HL-60 (cell line): ENCODE measurements at places on chromosomes 2 and 18.

- no peak for DNase-seq
These were observed 52.8 kb upstream of the PMAIP1 start for GRCh38 chr18:59846814-59847490.

GRCh38 chr2:3409627-3410170, 30.2 kb downstream of the TRAPPC12 start:
- no peak for DNase-seq

- DNase-seq: no peak
These were observed 1454.4 kb upstream of the CELF4 start for GRCh38 chr18:39019989-39020388.

- DNase-seq: peak; percentile 94
These were observed 22.2 kb downstream of the KCNG2 start for GRCh38 chr18:79819968-79820351.

DNA sequence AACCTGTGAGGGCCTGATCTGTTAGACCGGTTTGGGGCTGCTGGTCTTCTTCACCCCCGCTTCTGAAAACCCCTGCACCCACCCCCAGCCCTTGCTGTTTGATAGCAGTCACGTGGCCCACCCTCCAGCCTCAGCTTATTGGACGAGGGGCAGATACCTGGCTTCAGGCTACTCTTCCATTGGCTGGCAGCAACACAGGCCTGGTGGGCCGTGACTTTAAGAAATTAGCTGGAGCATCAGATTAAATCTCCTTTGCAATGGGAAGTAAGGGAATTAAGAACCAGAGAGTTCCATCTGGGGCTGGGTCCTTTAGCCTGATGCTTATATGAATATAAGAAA, 107.3 kb downstream of the KLHL29 start:
- DNase-seq: no peak

DNA sequence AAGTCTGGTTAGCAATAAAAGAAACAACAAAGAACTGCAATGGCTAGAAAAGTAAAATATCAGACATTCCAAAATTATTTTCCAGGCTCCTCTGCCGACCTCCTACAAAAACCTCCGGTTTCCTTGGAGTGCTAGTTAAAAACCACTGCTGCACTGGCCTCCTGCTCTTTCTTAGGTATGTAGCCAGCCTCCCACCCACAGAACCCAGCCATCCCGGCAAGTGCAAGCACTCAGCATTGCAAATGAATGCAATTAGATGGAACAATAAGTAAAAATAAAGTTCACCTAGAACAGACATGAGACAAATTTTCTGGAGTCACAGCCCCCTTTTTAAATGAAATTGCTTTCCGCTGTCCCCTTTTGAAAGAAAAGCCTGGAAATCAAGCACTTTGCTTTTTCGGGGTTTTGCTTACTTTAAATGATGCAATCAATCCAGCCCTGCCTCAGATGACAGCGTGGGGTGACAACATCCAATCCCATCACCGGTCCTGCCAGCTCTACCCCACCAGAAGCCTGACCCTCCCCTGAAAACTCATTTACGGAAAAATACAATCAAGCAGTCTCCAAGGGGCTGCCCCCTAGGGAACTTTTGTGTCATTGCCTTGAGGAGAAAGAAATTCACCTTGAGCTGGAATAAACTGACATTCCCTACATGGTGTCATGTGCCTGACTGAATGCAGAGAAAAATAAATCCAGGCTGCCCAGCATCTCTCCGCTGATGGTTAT, 199.8 kb downstream of the EPHA4 start:
- DNase-seq: no peak

GRCh38 chr2:66324356-66324755, 110.6 kb upstream of the MEIS1 start:
- DNase-seq: no peak

DNA sequence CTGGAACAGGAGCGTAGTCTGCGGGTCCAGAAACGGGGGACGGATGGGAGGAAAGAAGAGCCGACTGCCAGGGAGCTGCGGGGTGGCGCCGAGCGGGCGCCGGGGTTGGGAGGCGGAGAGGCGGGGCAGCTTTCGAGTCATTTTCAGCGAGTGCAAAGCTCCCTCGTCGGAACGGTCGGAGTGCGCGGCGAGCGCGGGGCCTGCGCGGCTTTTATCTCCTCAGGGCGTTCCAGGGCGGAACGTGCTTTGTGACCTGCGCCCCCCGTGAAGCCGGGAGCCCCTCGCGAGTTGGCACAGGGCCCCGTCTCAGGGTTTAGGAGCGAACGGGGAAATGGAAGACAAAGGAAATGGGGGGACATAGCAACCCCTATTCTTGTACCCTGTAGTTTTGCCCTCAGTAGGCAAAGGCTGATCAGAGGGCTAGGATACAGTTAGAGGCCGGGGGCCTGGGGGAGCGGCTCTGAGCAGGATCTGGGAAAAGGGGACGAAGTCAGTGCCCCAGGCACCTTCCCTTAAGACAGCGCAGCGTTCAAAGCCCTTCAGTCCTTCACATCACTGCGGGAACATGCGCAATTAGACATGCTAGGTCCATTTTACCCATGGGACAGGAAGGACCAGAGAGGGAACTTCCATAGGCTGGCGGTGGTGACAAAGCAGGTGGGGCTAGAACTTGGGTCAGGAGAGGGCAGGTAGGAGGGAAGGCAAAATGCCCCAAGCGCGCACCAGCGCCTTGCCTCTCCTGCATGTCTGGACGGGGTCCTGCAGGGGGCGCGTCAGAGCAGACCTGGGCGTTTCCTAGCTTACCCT, 60.1 kb upstream of the IL1RL1 start:
- DNase-seq: peak; percentile 41

DNA sequence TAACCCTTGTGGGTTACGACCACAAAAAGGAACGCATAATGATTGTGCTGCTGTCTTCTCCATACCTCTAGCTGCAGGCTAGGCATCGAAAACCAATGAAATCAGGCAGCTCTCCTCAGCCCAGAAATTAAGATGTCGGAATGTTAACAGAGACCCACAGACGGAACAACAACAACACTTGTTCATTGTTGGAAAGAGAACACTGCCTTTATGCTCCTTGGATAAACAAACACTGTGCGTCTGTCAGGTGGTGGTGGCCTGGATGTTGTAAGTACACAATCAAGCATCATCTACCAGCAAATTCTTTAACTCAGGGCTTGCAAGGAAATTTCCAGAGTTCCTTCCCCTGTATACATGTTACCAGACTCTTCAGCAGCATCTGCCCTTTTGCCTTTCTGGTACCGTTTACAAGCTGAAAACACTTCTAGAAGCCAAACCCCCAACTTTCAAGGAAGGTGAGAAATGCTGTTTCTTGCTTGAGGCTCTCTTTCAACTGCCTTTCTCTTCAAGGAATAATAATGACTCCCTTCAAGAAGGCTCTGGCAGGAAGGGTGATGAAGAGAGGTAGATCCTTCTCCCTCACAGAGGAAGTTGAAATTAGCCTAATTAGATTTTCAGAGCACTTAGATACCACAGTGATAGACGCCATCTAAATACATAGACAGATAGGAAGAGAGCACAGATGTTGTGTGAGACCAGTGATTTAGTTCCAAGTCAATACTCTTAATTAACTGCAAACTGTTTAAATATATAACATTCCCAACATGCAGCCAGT, 332.7 kb downstream of the ZNF521 start:
- DNase-seq: no peak

DNA sequence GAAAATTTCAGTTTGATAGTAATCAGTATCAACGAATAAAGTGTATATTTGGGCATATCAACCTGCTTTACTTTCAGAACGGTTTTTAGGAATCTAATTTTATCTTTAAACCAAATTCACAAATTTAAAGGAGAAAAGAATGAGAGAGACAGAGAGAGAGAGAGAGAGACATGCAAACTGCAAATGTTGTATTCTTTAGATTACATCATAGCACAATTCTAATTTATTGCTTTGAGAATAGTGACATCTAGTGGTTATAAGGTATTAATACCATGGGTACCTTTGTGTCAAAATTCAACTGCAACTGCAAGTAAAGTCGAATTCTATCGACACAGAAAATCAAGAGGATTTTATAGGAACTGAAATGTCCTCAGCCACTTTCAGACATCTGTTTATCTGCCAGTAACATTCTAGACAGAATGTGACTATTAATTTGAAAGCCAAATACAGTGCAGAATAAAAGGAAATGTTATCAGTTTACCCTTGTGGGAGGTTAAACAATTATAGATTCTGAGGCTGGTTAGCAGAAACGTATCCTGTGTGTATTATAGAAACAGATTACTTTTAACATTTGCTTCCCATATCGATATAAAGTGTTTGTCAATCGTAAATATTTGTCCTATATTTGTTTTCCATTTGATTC, 529.8 kb upstream of the VRK2 start:
- DNase-seq: no peak

- DNase-seq: no peak
These were observed 63.6 kb upstream of the PGAP1 start for GRCh38 chr2:196990092-196990491.

DNA sequence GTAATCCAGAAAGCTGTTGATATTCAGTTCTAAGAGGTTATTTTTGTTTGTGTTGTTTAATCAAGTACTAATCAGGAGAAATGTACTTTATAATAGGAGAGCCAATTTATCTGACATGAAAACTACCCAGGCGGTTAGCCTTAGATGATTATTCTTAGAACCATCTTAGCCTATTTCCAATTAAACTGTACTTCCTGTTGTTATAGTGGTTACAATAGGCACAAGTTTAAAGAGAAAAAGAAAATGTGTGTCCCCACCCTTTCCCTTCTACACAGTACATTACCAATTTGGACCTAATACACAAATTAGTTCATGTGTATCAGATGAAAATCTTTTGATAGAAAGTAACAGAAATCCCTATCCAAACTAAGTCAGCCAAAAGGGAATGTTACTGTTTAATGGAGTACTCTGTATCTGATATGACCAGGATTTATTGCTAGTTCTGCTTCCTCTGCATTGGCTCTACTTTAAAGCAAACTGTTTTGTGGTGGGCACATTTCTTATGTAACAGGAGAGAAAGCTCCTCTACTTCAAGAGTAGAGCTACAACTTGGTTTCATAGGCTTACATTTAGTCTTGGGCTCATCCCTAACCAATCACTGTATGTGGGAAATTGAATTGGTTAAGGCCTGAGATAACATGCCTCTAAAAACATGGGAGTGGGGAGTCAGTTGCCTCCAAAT, 217.9 kb downstream of the UBE2E3 start:
- DNase-seq: no peak

DNA sequence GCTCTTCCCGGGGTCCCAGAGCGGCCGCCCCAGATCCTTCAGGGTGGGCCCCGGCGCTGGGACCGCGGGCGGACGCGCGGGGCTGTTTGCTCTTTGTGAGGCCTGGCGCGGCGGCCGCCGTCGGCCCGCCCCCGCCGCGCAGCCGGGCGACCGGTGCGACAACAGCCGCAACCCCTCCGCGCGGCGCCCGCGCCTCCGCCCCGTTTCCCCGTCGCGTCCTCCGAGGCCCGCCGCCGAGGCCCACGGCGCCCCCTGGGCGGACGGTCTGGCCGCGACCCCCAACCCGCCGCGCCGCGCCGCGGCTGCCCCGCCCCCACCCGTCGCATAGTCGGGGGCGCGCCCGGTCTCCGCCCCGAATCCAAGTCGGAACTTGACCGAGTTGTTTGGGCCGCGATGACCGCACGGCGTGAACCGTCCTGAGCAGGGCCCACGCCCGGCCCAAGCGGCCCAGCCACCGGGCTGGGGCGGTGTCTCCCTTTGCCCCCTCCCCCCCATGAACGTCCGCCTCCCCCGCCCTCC, 448 bp downstream of the YPEL5 start:
- peak; percentile 9 for DNase-seq

GRCh38 chr2:75790121-75790813, 79.6 kb upstream of the GCFC2 start:
- no peak for DNase-seq

- no peak for DNase-seq
These were observed 536.7 kb upstream of the TNP1 start for GRCh38 chr2:217396586-217396985.

DNA sequence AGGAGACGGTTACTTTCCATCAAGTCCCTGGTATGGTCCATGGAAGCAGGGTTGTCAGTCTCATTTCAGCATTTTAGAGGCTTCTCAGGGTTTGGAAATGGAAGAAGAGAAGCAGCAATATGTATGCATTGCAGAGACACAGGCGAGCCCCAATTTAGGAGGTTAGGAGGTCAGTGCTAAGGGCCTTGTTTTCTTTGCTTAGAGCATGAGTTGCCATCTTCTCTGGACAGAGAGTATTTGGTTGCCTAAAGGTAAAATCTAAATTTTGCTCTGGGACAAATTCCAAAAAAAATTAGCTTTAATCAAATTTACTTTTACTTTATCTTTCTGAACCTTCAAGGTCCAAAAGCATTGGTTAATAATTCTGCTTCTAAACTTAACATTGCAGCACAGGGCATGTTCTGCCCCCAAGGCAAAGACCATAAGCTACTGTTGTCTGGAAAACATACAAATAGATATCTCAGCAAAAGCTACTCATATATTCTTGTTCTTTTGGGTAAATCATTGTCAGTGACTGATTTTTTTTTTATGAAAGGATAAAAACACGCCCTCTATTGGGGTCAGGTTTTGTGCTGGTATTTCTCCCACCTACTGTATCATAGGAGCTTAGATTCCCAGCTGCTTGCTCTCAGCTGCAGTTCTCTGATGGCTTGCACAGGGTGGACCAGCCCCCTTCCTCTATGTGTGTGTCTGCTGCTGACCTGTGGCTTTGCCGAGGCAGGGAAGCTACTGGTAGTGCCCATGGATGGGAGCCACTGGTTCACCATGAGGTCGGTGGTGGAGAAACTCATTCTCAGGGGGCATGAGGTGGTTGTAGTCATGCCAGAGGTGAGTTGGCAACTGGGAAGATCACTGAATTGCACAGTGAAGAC, at the start of gene UGT1A9:
Gene UGT1A9 (plus strand): TSS at position 609 of the 872 bp plus-strand sequence. CDS start 37 bp downstream, at position 646.
- no peak for DNase-seq

DNA sequence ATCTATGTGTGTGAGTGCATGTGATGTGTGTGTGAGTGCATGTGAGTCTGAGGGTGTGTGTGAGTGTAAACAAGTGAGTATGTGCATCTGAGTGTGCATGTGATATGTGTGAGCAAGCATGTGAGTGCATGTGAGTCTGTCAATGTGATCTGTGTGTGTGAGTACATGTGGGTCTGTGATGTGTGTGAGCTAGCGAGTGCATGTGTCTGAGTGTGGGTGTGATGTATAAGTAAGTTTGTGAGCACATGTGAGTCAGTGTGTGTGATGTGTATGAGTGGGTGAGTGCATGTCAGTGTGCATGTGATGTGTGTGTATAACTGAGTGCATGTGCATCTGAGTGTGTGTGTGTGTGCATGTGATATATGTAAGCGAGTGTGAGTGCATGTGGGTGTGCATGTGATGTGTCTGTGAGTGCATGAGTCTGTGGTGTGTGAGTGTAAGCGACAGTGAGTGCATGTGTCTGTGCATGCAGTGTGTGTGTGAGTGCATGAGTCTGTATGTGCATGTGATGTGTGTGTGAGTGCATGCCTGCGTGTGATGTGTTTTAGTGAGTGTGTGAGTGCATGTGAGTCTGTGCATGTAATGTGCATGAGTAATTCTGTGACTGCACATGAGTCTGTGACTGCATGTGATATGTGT, 44.1 kb downstream of the COPS8 start:
- DNase-seq: no peak

DNA sequence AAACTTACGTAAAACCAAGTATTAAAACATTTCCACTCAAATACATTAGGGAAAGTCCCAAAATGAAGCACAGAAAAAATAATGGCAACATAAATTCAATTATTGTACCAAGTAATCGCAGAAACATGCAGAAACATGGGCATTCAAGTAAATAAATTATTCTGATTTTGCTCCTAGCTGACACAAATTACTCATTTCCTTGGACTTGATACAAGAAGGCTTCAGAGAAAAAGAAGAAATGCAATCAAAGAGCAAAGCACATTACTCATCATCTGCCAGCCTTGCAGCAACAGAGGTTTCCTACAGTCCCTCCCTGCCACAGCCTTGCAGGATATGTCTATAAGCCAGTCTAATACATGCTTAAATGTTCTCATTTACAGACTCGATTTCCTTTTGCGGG, 439.8 kb upstream of the LYPD1 start:
- no peak for DNase-seq
